Foreskin melanocyte (primary cell): ENCODE measurements at places on chromosomes 5 and 9.

DNA sequence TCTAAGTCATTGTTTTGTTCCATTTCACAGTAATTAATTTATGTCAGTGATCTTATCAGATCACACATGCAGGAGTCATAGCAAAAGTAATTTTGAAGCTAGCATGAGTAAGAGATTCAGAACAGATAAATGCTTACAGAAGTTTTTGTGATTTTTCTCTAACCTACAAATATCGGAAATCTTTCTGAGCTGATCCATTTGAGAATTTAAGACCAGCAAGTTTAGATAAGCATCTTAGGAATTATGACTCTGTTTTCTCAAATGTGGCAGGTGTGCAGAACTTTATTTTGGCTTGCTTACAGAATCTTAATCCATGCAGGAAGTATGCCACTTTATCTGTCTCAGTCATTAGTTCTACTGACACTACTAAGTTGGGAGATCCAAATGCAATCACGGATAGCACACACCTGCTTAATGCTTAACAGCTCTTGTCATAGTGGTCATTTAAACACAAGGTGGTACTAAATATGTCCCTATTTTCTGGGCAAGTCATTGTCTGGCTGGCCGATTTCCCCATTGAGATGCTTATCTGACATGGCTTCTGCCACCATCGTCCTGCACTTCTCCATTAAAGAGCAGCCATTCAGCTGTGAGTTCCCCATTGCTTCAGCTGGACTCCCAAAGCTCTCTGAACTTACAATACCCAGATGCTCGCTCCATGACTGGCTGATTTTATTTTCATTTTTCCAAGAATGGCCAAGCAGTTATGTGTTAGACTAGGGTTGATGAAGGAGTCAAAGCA is 305.4 kb upstream of the NUDT12 start:
- DNase-seq = no peak

DNA sequence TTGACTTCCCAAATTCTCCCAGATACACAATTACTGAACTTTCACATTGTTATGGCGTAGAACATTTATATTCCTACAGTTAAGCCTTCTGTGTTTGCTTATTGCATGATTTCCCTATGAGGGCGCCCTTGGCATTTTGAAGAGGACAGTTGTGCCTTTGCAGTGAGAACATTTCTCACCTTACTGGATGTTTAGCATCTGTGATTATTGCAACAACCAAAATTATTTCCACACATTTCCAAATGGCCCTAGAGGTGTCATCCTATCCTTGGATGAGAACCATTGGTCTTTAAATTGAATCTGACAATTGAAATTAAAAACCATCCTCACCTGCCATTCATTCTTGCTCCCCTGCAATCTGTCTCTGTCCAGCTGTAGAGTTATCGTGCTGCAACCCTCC is 104.0 kb downstream of the MAMDC2 start:
- DNase-seq = no peak

DNA sequence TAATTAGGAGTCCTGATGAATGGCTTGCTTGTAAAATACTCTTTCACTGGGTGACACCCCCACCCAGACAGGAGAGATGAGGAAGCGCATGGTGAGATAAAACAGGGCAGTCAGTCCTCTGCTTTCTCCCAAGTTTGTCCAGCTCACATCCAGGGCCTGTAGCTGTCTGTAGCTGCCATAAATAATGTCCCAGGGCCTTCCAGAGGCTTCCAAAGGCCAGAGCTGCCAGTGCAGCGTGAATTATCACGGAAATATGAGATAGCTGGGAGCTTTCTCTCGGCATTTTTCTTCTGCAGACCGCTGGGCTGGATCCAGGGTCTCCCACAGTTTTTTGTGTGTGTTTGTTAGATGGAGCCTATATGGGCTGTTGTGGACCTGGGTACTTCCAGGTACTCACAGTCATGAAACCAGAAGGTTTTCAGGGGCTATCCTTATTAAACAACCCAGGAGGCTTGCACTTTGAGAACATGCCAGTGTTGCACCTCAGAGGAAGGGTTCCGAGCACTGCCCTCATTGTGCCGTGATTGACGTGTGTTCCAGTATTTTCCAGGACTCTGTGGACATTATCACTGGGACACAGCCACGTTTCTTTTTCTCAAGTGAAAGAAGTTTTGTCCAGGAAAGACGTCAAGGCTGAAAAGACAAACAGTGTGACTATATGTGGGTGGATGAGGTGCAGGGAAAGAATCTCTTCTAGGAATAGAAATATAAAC is 117.5 kb downstream of the FGF1 start:
- no peak for DNase-seq

DNA sequence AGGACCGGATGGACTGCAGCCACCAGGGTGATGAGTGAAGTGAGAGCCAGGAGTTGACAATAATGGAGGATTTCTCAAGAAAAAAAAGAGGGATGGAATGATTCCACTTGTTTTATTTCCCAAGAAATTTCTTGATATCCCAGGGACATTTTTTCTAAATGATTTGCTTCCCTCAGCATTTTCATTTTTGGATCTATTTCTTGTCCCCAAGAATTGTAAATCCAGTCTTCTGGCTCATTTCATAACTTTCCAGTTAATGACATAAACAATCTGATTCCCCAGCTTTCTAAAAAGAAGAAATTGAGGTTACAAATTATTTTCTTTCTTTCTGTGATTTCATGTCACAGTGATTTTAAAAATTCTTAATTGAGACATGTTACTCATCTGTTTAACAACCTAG is 446.5 kb downstream of the PRR16 start:
- DNase-seq = no peak

GRCh38 chr9:111149018-111149759 is 110.9 kb upstream of the LPAR1 start:
- DNase-seq = no peak

DNA sequence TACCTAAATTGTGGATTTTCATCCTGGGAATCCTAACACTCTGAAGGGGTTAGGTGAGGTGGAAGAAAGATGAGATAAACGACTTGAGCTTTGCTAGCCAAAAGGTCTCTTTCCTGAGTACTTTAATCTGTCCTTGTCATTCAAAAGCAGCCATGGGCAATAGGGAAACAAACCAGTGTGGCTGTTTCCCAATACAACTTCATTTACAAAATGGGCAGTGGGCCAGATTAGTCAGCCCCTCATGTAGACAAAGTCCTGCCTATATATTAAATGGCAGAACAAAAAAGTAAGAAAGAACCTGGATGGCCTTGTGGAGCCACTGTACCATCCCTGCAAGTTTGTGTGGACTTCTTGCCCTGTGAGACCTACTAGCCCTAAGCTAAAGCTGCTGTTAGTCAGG is 51.0 kb upstream of the NFIL3 start:
- DNase-seq = no peak

GRCh38 chr5:35617435-35618303 is at the start of gene SPEF2:
TSS of gene SPEF2 (plus strand) at chr5:35617863. CDS start at chr5:35617998, 135 bp downstream.
- peak; percentile 74 for DNase-seq

- DNase-seq = peak; percentile 61
These were observed 73.8 kb downstream of the DAB2IP start for GRCh38 chr9:121725008-121725775.

DNA sequence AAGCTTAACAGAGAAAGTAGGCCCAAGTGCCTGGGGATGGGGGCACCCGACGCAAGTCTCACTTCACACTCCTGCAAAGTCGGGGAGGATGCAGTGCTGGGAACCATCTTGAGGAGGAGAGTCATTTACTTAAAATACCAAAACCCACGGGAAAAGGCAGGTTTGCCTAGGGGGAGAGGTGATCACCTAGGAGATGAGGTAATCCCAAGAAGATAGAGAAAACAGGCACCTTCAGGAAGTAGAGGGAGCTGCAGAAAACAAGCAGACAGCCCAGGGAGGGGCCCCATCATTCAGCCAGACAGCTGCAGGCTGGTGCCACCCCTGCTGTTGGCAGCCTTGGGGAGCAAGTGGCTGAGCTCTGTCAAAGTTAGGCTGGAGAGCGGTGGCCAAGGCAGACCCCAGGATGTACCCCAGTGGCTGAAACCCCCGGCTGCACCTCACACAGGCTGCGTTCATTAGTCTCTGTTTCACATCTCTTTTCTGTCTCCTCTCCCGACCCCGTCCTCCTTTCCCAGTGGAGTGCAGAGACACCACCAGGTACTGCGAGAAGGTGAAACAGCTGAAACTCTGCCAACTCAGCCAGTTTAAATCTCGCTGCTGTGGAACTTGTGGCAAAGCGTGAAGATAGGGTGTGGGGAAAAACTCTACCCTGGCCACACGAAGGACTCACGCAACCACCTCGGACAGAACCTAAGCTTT is 124.9 kb downstream of the SAXO1 start:
- no peak for DNase-seq

GRCh38 chr9:134396258-134396742 is 70.0 kb downstream of the RXRA start:
- no peak for DNase-seq

- DNase-seq = no peak
These were observed 2.7 kb upstream of the PCBD2 start for GRCh38 chr5:134902071-134902801.

GRCh38 chr9:26579056-26579455 is 313.5 kb downstream of the CAAP1 start:
- no peak for DNase-seq

- DNase-seq = peak; percentile 61
These were observed 28.7 kb downstream of the CDKN2A start for GRCh38 chr9:21965401-21965951.

GRCh38 chr5:20340126-20340525 is 352.1 kb upstream of the CDH18 start:
- no peak for DNase-seq

- DNase-seq = peak; percentile 75
These were observed 41.5 kb downstream of the VAV2 start for GRCh38 chr9:133950629-133951111.
